ENCODE measurements at places on chromosomes 13 and 19. TPM values are rescaled to one million over a fixed set of nuclear protein-coding genes. Genes with fewer than 3 reads are reported as not detected.
A peak's percentile ranks its signal among the peaks of the same experiment; 100 is the strongest.

Gene DIAPH3
- polyA plus RNA-seq: 3.8 TPM

- H3K27me3 ChIP-seq: no peaks in the 10 kb centered on the region
- H3K36me3 ChIP-seq: no peaks in the 10 kb centered on the region
- no peak overlapping the region for H3K27ac ChIP-seq
- H3K4me1 ChIP-seq: peaks cover 6% of the 10 kb centered on the region
Measured at GRCh38 chr19:4803736-4804695, 12.5 kb downstream of the FEM1A start.

GRCh38 chr19:19554074-19555023 lies 16.3 kb downstream of the CILP2 start:
- H3K27ac ChIP-seq: no peak overlapping the region
- H3K4me1 ChIP-seq: no peaks in the 10 kb centered on the region
- no peak overlapping the region for H3K4me3 ChIP-seq
- DNase-seq: no peak
- H3K36me3 ChIP-seq: no peaks in the 10 kb centered on the region
- no peaks in the 10 kb centered on the region for H3K27me3 ChIP-seq

DNA sequence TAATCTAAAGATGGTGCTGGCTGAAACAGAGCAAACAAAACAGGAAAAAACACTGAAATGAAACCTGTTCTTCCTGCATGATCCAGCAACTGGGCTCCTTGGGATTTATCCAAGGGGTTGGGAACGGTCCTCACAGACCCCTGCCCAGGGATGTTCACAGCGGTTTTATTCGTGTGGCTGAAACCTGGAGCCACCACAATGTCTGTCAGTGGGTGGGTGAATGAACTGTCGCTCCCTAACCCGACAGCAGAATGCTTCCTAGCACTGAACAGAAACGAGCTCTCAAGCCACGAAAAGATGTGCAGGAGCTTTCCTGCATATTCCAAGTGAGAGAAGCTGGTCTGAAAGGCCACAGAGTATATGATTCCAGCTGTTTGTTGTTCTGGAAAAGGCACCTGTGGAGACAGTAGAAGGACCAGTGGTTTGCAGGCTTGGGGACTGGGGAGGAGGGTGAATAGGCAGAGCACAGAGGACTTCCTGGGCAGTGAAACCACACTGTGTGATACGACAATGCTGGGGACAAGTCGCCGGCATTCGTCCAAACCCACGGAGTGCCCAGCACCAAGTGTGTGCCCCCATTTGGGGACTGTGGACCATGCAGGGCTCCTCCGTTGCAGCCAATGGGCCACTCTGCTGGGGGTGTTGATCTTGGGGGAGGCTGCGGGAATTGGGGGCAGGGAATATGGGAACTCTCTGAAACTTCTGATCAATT lies 73.9 kb downstream of the TEX29 start:
- H3K4me3 ChIP-seq: no peak overlapping the region
- no peaks in the 10 kb centered on the region for H3K36me3 ChIP-seq
- H3K4me1 ChIP-seq: no peaks in the 10 kb centered on the region
- H3K27ac ChIP-seq: no peak overlapping the region
- DNase-seq: no peak

DNA sequence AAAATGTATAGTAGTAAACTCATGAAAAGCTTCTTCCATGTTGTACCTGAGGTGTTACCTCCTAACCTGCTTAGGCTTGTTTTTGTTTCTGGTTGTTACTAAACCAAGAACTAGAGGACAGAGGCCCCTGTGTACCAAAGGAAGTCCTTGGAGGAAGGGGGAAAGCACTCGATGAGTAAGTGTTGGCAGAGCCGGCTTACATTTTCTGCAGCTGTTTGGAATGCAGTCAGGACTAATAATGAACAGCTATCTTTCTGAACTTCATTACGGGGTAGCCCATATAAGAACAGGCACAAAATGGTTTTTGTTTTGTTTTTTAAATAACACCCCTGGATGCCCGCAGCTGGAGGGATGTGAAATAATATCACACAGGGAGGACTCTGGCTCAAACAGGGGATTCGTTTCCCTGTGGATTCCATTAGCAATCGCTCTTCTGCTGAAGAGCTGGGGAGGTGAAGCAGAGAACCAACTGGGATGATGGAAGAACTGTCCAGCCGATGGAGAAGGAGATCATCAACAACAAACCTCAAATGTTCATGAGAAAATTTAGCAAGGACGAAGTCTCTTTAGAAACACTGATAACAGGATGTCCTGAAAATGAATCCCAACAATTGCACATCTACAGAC lies 214.2 kb upstream of the MAB21L1 start:
- no peak overlapping the region for H3K27ac ChIP-seq
- no peak for DNase-seq
- no peaks in the 10 kb centered on the region for H3K27me3 ChIP-seq
- H3K4me3 ChIP-seq: no peak overlapping the region
- no peaks in the 10 kb centered on the region for H3K4me1 ChIP-seq
- no peaks in the 10 kb centered on the region for H3K36me3 ChIP-seq

- no peak for DNase-seq
- H3K4me1 ChIP-seq: peaks cover 9% of the 10 kb centered on the region
- peaks cover 32% of the 10 kb centered on the region for H3K27me3 ChIP-seq
Measured at GRCh38 chr13:20699715-20700114, 3.8 kb upstream of the IL17D start.

DNA sequence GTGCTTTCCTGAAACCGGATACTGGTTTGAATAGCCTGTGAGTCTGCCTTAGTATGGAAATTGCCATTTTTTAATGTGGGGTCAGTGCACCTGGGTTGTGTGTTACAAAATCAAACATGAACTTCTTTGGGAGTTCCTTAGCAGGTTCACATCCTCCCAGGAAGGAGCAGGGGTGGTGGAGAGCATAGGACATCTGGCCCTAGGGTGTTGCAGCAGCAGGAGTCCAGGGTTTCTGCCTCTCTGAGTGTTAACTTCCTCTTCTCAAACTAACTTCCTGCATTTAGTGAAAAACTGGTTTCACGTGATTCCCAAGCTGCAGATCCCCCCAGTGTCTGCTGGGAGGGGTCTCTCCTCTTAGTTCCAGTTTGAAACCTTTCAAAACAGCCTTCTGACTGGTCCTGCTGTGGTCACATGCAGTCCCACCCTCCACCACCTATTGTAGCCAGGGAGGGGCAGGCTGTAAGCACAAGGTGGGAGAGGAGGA lies 7.2 kb downstream of the RNASEH2B start:
- no peaks in the 10 kb centered on the region for H3K27me3 ChIP-seq
- DNase-seq: no peak
- H3K4me1 ChIP-seq: peaks cover 39% of the 10 kb centered on the region
- H3K27ac ChIP-seq: peak overlapping the region; percentile 36

GRCh38 chr13:26016189-26016588 lies 35.6 kb downstream of the SHISA2 start:
- no peaks in the 10 kb centered on the region for H3K36me3 ChIP-seq
- H3K4me1 ChIP-seq: no peaks in the 10 kb centered on the region
- no peaks in the 10 kb centered on the region for H3K27me3 ChIP-seq
- H3K27ac ChIP-seq: no peak overlapping the region
- no peak for DNase-seq
